ENCODE measurements at places on chromosomes 4 and X.

DNA sequence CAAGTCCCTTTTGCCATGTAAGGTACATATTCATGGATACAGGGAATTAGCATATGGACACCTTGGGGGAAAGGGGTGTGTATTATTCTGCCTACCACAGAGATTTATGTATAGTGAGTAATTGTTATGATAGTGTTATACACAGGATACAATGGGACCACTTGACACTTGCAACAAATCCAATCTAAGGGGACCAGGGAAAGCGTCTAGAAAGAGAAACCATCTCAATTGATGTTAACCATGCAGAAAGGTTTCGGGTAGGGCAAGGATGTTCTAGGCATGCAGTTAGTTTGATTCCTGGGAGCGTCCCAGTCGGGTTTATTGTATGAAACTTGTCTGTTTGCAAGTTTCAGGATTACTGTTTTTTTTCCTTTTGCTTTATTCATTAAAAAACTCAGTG is 34.2 kb downstream of the MMRN1 start:
- DNase-seq: no peak

- DNase-seq: no peak
Measured at GRCh38 chr4:145907390-145907789, 31.2 kb downstream of the ZNF827 start.

- no peak for DNase-seq
Measured at GRCh38 chrX:2526390-2526789, 25.6 kb upstream of the DHRSX start.

DNA sequence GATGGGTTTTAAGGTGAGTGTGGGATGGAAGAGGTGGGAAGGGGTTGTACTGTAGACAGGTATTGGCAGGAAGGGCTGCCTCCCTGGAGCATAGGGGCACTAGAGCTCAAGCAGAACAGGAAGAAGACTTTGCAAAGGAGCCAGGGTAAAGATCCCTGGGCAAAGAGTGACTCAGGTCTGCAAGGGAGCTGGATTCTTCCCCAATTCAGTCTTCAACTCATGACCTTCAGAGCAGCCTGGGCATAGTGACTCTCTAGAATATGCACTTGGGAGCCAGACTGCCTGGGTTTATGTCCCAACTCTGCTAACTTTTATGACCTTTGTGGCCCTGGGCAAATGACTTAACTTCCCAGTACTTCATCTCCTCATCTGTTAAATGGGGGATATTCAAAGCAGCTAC is 4.0 kb downstream of the LONRF3 start:
- no peak for DNase-seq

GRCh38 chr4:20268028-20268427 is 16.3 kb downstream of the SLIT2 start:
- no peak for DNase-seq

- DNase-seq: no peak
Measured at GRCh38 chr4:110163327-110164069, 34.9 kb downstream of the ELOVL6 start.

- DNase-seq: peak; percentile 22
Measured at GRCh38 chrX:10050481-10050880, 83.3 kb downstream of the CLDN34 start.

GRCh38 chrX:55867708-55868107 is 150.2 kb downstream of the RRAGB start:
- no peak for DNase-seq

Data from left ventricle myocardium inferior (tissue), 1 donor.